ENCODE measurements at places on chromosomes 3 and 15.

DNA sequence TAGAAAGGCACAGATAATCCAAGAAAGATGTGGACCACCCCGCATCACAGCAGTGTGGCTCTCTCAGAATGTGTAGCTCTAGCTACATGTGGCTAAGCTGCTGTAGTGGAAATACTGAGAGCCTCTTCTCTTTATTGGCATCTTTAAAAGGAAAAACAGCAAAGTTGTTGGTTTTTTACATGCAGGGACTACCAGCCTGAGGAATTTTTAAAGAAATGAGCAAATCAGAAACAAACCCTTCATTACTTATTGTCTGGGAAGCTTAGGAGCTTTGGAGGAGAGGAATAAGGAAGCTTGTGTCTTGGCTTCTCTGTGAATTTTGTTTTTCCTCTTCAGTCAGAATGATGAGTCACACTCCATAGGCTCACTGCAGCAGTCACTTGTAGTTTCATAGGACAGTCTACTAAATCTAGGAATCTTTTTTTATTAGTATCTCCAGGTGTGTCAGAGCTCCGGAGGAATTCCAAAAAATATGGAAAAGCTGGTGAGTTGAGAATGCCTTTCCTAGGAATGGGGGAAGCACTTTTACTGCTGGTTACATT lies 27.5 kb downstream of the POLG start:
- DNase-seq, result no peak

DNA sequence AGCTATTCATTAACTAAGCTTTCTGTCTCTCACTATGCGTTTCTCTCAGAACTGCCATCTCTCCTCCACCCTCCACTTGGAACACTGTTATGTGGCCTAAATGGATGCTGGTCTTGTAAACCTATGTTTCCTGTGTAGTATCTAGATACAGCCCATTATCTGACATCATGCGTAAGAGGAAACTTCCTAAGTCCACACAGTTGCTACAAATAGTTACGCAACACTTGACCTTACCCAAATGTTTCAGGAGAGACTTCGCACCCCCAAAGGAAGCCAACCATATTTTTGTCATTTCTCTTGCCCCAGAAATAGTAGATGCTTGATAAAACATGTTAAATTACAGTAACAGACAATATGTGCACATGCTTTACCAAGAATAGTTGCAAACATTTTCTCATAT lies 87.2 kb upstream of the TPRG1 start:
- DNase-seq, result no peak

- no peak for DNase-seq
Observed at GRCh38 chr3:14231145-14231990, 52.8 kb downstream of the LSM3 start.

DNA sequence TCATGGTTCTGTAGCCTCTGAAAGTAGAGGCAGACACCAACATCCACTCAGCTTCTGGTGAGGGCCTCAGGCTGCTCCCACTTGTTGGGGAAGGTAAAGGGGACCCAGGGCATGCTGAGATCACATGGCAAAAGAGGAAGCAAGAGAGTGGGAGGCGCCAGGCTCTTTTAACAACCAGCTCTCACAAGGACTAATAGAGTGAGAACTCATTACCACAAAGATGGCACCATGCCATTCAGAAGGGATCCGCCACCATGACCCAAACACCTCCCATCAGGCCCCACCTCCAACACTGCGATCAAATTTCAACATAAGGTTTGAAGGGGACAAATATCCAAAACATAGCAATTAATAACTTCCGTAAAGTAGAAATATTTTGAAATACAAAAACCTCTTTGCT lies 192.3 kb downstream of the OCA2 start:
- DNase-seq, result no peak

DNA sequence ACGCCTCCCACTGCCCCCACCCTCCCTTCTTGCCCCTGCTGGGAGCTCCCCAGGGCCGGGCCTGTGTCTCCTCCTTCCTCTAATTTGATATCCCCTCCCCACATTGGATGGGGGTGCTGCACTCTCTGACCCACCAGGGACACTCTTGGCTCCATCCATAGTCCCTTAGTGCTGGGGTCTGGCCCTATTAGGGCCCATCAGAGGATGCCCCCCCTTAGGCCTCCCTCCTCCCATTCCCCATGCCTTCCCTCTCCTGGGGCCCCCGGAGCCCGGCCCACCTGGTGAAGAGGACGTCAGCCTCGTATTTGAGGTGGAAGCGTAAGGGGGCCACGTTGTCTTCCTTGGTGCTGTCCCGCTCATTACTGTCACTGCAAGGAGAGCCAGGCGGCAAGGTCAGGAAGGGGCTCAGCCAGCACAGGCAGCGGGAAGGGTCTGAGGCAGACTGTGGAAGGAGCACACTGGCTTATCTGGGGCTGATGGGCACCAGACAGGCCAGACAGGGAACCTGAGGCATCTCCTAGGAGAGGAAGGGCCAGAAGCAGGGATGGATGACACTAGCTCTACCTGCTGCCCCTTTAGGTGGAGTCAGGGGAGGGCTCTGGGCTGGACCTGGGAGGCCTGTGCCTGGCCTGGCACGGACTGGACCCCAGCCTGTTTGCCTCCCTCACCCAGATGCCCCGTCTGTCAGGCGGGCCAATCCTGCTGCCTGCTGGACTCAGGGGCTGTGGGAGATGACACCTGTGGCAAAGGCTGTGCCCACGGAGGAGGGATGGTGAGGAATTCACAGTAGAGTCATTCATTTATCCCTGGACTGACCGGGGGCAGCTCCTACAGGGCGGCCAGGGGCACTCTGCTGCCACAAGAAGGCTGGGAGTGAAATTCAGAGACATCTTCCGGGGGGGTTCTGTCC lies 36.2 kb downstream of the FEM1B start:
- no peak for DNase-seq

DNA sequence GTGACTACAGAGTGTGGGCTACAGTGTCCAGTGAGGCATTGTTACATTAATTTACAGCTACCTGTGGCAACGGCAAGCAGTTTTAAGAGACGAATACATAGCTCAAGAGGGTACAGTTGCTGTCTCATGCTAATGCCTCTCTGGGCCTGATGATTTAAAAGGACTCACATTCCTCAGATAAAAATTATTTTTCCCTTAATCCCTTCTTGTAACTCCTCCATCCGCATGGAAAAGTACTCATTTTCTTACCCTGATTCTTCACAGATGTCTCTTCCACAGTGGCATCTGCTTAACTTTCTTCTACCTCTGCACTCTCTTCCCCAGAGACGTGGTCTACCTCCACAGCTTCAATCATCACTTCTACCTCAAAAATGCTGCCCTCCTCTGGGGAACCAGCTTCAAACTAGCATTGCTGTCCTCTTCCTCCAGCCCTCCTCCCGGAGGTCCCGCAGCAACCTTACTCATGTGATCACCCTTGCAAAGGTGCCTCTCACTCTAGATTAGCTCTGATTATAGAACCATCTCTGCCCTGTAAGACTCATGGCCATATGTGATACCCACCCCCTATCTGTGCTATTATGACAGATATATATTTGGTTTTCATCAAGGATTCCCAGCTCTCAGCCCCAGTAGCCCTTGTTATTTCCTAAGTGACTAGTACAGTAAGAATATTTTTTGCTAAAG lies 21.4 kb upstream of the ABHD17C start:
- DNase-seq, result no peak

DNA sequence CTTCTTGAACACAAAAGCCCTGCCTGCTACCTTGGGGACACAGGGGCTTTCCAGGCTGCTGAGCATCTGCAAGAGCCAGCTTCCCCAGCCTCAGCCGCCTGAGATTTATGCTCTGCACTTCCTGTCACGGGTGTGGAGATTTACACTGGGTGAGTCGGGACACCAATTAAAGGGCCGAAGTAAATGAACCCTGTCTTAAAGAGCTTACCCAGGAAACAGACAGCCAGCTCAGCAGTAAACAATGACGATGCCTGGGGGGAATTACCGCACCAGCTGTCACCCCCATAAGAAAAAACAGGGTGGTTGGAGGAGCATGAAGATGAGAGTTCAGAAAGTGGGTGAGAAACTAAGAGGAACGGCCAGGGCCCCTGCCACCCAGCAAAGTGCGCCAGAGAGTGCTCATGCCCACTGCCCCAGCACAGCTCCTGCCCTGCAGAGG lies 37.5 kb upstream of the IQSEC1 start:
- no peak for DNase-seq

- DNase-seq, result no peak
Observed at GRCh38 chr15:40182358-40183029, 21.6 kb downstream of the BUB1B start.

DNA sequence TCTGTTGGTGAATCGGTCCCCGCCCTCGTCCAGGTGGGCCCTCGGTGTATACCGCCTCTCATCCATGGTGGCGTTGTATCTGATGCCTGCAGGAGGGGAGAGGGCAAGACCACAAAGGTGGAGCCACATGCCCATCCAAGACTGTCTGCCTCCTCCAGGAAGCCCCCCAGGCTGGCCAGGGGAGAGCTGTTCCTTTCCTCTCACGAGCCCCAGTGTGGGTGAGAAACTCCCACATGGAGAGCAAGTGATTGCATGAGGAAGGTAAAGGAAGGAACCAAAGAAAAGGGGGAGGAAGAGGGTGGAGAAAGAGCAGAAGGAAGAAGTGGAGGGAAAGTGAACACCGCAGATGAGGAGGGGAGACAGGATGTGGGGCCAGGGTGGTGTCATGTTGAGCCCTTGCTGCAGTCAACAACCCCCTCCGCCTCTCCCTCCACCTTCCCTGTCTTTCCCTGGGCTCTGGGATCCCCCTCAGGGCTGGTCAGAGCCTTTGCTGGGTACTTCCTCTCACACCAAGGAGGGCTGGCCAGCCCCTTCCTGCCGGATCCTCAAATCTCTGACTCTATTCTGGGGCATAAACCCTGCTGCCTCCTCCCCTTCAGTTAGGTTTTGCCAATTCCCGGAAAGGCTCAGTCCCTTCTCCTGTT lies 49.3 kb downstream of the FEM1B start:
- no peak for DNase-seq

- no peak for DNase-seq
Observed at GRCh38 chr15:47485419-47485818, 231.9 kb upstream of the SEMA6D start.

- no peak for DNase-seq
Observed at GRCh38 chr3:170745211-170745718, 124.7 kb downstream of the RPL22L1 start.

DNA sequence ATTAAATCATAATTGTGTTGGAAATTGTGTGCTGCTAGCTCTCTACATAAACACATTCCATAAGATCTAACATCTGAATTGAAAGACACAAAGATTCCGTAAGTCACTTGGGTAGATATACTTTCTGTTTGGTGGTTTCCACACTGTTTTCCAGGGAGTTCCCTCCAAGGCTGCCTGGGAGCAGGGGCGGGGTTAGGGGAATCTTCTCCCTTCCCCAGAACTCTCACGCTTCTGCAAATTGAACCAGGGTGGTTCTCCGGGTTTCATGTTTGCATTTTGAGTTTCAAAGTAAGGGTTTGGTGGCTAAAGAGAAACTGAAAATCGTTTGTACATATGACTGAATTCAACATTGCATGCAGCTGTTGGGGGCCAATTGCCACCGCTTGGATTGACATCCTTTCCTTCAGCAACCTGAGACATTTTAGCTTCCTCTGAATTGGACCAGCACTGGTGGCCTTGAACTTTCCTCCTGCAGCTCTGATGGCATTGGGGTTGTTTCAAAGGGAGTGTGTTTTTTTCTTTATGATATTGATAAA lies 192.7 kb upstream of the FEZF2 start:
- DNase-seq, result no peak

- DNase-seq, result no peak
Observed at GRCh38 chr15:57503051-57503702, 88.5 kb upstream of the MYZAP start.

Data from KG1 (cell line).